ENCODE measurements at places on chromosomes 2 and 18.

DNA sequence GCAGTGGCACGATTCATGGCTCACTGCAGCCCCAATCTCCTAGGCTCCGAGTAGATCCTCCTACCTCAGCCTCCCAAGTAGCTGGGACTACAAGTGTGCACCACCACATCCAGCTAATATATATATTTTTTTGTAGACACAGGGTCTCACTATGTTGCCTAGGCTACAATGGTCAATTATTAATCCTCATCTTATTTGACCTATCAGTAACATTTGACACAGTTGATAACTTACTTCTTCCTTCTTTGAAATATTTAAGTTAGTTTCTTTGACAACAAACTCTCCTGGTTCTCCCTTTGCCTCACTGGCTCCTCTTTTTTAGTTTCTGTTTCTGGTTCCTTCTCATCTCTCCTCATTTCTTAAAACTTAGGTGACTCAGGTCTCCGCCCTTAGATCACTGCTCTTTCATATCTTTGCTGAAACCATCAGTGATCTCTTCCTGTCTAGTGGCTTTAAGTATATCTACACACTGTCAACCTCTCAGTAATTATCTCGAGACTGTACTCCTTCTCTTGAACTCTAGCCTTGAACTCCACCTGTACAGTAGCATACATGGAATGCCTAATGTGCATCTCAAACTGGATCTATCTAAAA is 11.5 kb downstream of the PGAP1 start:
- DNase-seq = no peak

GRCh38 chr2:58876126-58876525 is 635.0 kb upstream of the FANCL start:
- no peak for DNase-seq

- no peak for DNase-seq
These were observed 155.6 kb downstream of the METTL4 start for GRCh38 chr18:2415656-2416055.

DNA sequence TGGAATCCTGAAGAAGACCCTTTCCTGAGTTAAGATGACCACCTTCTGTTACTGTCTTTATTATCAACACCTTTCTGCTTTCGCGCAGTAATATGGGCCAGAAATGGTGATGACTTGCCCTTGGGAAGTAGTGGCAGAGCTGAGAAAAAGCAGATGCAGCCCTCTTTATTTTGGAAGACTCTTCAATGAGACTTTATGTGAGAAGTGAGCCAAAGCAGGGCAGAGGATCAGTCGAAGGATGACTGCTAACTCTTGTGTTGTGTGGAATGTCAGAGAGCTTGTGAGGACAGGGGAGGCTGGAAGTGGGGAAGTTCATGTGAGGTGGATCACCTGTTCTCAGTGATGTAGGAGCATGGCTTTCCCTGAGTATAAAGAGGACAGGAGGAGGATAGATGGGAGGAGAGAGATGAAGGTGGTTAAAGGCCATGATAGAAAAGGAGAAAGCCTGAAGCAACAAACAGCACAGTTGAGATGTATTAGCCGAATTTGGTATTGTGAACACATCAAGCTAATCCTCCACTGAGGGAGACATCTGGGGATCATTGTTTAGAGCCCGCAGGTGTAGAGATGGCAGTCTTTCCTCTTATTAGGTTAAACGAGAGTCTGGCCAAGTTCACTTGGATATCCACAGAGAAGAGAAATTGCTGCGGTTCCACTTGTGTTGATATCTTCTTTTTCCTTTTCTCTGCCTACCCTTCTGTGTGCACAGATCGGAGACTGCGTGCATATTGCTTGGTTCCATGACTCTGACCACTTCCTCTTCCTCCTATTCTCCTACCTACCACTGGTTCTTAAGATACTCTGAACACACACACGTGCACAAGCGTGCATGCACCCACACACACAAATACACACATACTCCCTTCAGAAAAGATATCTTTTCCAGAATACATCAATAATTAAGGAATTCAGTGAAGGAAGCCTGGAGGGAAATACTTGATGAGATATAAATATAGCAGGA is 67.4 kb downstream of the SLC9A2 start:
- no peak for DNase-seq

- no peak for DNase-seq
These were observed 347.5 kb upstream of the SALL3 start for GRCh38 chr18:78632111-78632541.

- DNase-seq = no peak
These were observed 426.0 kb downstream of the TGIF1 start for GRCh38 chr18:3875961-3876360.

GRCh38 chr2:19837235-19837766 is 64.5 kb downstream of the TTC32 start:
- no peak for DNase-seq

DNA sequence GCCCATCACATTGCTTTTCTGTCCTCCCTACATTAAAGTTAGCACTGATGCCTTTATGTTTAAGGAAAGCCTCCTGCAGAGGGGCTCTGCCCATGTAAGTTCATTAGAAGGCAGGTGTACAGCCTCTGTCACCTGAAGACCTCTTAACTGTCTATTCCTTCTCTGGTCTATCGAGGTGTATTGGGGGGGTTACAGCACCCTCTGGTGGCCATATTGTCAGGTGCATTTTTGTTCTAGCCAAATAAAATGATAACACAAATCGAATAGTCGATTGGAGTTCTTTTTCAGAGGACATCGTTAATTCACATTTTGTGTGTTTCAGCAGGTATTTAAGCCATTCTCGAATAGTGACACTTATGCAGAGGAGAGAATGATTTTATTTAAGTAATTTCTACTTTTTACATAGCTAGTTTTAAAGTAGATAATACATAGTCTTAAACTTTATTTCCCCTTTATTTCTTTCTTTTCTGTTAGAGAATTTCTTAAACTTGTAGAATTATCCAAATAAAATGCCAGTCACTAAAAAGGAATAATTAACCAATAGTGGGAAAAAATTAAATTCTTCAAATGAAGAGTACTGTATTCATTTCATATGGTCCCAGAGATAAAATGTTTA is 136.8 kb downstream of the NEDD4L start:
- peak; percentile 45 for DNase-seq

- no peak for DNase-seq
These were observed 2.4 kb downstream of the MOGAT1 start for GRCh38 chr2:222673883-222674282.

- DNase-seq = peak; percentile 34
These were observed 1.1 kb downstream of the MREG start for GRCh38 chr2:216012133-216012829.

- DNase-seq = no peak
These were observed 66.9 kb downstream of the EMX1 start for GRCh38 chr2:72984172-72984671.

DNA sequence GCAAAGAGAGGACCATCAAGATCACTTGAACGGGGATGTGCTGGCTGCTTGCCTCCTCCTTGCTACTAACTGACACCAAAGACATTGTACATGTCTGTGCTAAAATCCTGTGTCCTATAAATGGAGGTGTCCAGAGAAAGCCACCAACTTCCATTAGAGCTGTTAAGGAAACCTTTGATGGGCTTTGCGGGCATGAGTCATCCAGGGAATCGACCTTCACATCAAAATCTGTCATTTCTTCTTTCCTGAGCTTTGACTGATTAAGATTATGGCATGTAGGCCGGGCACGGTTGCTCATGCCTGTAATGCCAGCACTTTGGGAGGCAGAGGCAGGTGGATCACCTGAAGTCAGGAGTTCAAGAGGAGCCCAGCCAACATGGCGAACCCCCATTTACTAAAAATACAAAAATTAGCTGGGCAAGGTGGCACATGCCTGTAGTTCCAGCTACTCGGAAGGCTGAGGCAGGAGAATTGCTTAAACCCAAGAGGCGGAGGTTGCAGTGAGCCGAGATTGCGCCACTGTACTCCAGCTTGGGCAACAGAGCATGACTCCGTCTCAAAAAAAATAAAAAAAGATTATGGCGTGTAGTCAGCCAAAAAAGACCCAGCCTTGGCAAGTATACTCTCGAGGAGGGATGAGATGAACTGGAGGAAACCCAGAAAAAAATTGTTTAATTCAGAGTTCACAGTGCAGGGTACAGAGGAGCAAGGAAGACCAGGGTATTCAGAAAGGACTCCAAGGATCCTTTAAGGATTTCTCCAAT is 115.8 kb downstream of the CABLES1 start:
- no peak for DNase-seq

- DNase-seq = no peak
These were observed 10.3 kb upstream of the SCRN3 start for GRCh38 chr2:174385201-174385600.

- DNase-seq = no peak
These were observed 6.6 kb downstream of the VWA3B start for GRCh38 chr2:98093611-98094010.

- no peak for DNase-seq
These were observed 393.7 kb upstream of the RAB6C start for GRCh38 chr2:129585760-129586159.

- DNase-seq = no peak
These were observed 3.8 kb downstream of the GRB14 start for GRCh38 chr2:164617466-164617865.

- no peak for DNase-seq
These were observed 971 bp upstream of the CDH7 start for GRCh38 chr18:65749841-65750240.

DNA sequence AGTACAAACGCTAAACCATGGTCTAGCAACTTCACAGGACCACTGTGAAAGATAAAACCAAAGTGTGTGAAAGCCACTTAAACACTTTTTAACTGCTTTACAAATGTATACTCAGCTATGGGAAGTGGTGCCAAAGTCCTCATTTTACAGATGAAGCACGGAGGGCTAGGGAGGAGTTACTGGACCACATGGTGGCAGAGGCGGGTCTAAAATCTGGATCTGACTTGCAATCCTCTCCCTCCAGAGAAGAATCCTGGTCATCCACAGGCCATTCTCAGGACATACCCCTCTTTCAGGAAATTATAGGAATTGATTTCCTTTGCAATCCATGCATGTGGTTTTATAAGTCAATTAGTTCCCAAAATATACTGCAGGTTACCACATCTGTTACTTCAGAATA is 84.6 kb upstream of the GYPC start:
- DNase-seq = no peak

GRCh38 chr2:239298116-239298804 is 102.6 kb downstream of the HDAC4 start:
- DNase-seq = no peak

DNA sequence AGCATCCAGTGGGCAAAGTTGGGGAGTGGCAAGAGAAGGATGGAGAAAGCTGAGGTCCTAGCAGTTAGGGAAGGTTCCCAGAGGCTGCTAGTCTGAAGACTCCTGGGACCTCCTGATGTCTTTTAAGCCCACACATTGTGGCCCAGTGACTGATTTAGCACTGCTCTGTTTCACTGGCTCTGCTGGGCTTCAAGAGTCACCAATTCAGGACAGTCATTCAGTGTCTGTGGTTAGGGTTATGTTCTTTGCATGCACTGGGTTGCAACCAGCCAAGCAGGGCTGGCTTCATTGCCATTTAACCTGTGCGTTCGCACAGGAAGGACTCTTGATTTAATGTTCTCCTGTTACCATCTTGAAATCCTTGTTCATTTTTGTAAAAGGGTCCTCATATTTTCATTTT is 199.2 kb downstream of the ICOS start:
- DNase-seq = no peak

GRCh38 chr18:23223641-23224040 is 88.4 kb downstream of the CABLES1 start:
- DNase-seq = no peak
